ENCODE measurements at places on chromosomes 2 and 18.

GRCh38 chr2:196594158-196594557 is 45.4 kb upstream of the CCDC150 start:
- no peak for DNase-seq

DNA sequence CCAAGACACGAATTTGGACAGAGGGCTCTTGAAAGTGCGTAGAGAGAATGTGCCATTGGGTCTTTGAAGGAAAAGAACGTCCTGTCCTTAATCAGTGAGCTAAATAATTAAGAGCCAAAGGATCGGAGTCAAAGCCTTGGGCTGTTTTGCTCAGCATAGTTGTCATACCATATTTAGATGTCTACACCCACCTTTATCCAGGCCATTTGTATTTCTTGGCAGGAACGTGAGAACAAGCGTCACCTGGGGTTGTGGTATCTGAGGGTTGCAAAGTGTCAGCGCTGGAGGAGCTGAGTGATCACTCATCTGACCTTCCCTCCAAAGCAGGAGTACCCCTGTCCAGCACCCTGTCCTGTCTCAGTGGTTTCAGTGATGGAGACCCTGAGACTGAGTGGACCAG is 4.5 kb downstream of the LPIN1 start:
- DNase-seq = no peak

GRCh38 chr18:36212301-36213171 is 25.2 kb downstream of the MOCOS start:
- no peak for DNase-seq

- DNase-seq = no peak
These were observed 103.3 kb downstream of the TMEM18 start for GRCh38 chr2:573805-574392.

DNA sequence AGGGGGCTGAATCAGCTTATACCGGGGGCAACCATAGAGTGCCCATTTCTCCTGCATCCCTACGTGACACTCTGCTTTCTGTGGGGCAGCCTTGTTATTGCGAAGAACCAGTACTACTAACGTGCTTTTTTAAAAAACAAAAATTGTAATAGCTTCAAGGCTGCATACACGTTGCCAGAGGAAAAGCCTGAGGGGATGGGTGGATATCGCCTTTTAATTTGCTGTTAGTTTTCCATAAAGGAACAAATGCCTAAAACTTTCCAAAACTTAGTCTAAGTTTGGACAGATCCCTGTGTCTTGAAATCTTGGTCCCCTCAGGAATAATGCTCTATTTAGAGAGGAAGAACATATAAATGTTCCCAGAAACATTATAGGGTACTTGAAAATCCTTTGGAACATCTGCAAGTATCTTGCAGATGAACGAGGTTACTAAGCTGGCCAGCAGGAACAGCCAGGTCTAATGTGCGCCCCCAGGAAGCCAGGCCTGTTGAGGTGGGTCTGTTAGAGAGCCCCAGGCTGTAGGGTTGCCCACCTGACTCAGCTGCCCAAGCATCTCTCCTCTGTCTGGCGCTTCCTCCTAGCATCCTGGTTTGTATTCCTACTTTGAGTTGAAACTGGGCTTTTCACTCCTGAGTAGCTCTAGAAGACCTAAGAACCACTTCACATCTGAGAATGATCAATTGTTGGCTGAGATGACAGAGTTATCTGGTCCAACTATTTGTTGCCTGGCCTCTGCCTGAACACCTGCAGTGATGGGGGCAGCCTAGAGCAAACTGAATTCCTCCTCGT is 96.9 kb downstream of the TGOLN2 start:
- no peak for DNase-seq

DNA sequence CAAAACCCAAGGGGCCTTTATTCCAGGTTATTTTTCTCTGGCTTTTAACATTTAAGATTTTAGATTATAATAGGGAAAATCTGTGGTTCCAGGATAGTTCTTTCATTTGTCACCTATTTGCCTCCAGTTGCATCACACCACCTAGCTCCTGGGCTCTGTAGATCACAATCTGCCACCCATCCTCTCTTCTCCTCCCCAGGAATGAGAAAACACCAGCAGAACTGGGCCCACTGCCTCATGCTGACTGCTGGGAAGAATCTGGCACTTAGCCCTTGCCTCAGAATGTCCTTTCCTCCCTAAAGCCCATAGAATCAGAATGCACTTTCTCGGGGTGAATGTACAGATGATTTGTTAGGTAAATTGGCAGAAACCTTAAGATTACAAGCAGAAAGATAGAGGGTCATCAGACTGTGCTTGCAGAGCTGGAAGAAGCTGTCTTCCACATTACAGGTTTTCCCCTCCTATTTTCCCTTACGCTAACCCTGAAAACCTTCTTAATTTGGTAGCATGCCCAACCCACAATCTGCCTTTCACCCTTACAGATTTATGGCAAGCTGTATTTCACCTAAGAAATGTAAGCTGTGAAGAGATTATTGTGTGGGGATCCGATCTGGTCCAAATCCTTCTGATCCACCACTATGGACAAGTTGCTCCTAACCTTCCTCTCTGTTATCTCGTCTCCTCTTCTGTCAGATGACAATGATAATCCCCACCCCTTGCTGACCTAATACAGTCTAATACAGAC is 72.6 kb downstream of the LRRC30 start:
- DNase-seq = no peak

GRCh38 chr2:187876554-187876953 is 322.3 kb upstream of the TFPI start:
- DNase-seq = no peak

DNA sequence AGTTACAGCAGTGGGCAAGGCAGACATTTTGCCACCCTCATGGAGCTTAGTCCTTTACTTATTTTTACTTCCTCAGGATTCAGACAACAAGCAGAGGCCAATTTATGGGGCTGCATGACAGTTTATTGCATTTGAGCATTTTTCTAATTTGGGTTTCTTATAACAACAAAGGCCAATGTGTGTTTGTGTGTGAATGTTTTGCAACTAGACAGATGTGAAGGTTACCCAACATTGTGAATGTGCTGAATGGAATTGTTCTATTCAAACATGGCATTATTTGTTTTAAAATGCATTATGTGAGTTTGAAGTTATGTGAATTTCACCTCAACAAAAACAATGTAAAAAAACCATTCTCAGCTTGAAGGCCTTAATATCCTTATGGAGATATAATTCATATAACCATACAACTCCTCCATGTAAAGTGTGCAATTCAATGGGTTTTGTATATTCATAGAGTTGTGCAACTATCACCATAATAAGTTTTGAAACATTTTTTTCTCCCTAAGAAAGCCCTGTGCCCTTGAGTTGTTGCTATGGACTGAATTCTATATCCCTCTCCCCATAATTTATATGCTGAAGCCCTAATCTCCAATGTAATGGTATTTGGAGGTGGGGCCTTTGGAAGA is 57.3 kb downstream of the CCDC195 start:
- no peak for DNase-seq

DNA sequence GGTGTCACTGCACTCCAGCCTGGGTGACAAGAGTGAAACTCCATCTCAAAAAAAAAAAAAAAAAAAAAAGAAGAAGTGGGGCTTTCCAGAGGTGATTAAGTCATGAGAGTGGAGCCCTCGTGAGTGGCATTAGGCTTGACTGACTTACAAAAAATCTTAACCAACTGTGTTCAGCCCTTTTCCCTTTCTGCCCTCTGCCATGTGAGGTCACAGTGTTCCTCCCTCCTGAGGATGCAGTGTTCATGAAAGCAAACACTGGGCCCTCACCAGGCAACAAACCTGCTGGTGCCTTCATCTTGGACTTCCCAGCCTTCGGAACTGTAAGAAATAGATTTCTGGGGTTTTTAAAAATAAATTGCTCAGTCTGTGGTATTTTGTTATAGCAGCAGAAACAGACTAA is 37.0 kb upstream of the METTL21A start:
- no peak for DNase-seq

GRCh38 chr2:154331784-154332183 is 366.7 kb upstream of the KCNJ3 start:
- DNase-seq = no peak

- DNase-seq = no peak
These were observed 152.4 kb downstream of the TCF4 start for GRCh38 chr18:55435592-55435991.

DNA sequence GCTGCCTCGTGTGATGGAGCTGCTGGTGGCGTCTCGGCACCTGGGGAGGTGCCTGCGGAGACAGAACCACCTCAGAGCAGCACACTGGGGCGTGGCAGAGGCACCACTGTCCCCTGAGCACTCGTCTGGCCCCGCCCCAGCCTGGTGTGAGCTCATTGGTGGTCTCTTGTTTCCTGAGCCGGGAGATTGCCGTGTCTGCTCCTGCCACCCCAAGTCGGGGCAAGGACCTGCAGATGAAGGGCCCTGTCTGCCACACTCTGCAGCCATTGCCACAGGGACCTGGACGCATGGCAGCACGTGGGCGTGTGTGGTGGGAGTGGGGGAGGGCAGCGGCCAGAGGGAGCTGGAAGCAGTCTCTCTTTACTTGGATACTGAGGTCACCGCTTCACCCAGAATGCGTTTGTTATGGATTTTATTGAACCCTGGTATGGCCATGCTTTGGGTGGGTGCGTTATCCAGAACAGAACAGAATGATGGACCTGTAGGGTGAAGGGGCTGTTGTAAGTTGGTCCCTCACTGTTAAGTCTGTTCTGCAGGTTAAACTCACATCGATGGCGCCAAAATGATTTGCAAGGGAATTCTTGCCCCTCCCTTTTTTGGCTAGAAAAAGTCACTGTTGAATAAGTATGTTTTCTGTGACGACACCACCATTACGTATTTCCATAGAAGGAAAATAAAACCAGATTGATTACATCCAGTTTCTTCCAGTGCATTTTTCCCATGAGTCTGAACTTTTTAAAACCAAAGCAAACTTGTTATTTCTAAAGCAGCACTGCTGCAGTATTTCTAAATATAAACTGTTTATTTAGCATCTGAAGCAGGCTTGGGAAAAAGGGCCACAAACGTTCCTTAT is 92.0 kb downstream of the USP40 start:
- no peak for DNase-seq

DNA sequence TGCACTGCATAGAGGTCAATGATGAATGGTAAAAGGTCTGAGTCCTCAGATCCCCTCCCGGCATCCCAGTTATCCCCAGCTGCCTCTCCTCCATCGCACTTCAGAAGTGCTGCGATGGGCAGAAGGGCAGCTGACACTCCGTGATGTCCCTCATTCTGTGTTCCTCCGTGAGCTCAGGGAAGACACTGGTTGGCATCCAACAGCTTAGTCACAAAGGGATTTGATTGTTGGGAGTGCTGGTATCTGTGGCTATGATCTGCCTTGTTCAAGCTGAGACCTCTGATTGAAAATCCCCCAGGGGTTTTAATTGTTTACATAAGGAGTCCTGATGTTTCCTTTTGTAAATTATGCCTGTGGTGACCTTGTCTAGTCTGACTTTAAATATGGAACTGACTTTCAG is 19.0 kb upstream of the SAG start:
- DNase-seq = no peak

GRCh38 chr2:197937814-197938213 is 133.4 kb downstream of the PLCL1 start:
- no peak for DNase-seq

DNA sequence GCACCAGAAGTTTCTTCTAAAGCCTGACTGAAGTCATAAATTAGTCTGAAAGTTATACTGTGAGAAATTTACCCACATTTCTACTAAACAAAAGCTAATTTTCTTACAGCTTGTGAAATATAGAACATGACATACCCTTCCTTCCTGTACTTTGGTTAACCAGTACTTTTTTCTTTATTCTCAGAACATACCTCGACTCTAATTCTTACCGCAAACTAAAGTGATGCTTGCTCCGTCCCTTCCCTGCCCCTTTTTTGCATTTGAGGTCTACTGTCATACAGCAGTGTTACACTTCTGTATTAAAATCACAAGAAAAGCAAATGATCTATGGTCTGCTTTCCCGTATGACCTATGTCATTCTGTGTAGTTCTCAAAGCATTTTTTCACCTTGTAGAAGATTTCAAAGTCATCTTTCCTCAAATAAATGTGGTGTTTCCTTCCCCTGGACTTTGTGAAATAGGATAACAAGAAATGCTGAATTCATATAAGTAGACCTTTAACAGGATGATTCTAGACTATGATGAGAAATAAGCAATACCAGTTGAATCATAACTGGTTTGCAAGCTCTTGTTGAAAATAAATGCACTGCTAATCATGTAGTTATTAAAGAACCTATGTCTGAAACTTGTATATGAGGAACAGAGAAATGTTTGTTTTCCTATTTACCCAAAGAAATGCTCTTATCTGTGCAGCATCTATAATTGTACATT is 30.4 kb downstream of the CYTIP start:
- DNase-seq = no peak

- no peak for DNase-seq
These were observed 669 bp downstream of the LNPK start for GRCh38 chr2:176001281-176001915.

- no peak for DNase-seq
These were observed 142.7 kb downstream of the ATP9B start for GRCh38 chr18:79211844-79212243.

DNA sequence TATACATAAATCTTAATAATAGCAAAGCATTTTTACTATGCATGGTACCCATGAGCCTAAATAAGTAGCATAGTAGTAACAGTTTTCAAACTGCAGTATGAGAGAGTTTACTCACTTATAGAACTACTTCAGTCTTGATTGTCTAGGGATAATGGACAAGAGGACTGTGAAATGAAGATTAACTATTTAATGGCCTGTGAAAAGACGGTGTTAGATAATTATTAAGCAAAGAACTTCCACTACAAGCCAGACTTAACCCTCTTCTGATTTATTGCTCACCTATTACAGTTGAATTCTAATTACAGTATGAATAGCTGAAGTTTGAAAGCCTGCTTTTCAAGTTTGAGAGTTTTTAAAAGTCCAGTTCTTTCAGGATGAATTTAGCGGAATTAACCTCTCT is 18.9 kb downstream of the PIK3C3 start:
- no peak for DNase-seq

- no peak for DNase-seq
These were observed 51.9 kb downstream of the SLC14A2 start for GRCh38 chr18:45667056-45667736.

GRCh38 chr2:11532416-11533055 is 1.3 kb upstream of the GREB1 start:
- no peak for DNase-seq

GRCh38 chr2:122174061-122174460 is 418.6 kb downstream of the TSN start:
- no peak for DNase-seq

DNA sequence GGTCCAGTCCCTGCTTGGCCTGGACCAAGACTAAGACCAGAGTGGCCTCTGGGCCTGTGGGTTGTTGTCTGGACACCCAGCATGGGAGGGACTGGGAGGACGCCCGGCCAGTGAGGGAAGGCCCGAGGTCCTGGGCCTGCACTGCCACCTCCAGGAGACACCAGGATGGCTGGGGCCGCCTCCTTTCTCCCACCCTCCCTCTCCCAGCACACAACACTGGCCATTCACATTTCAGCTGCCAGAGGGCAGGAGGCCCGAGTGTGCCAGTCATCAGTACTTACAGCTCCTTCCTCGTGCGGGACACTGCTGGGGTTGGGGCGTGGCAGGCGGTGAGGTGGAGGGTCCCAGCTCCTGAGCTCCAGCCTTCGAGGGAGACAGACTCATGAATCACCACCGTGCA is 133.5 kb downstream of the ASB1 start:
- no peak for DNase-seq

All from right kidney (tissue), 9 donors.